ENCODE measurements at places on chromosomes 4 and X. TPM values are rescaled to one million over a fixed set of nuclear protein-coding genes. Genes with fewer than 3 reads are reported as not detected.

TLR1 gene
- 2.5 TPM for total RNA-seq

LNX1 gene
- 0.11 TPM for total RNA-seq

DAPP1 gene
- total RNA-seq: not detected

GABRA4 gene
- not detected for total RNA-seq

NAP1L3 gene
- 7.1 TPM for total RNA-seq

MOB1B gene
- total RNA-seq: 15.6 TPM

TLR3 gene
- 1.8 TPM for total RNA-seq

MEPE gene
- total RNA-seq: not detected

SORCS2 gene
- total RNA-seq: 1.5 TPM

ENPEP gene
- total RNA-seq: 0.12 TPM

BEX4 gene
- total RNA-seq: 26.4 TPM

IL1RAPL1 gene
- 11.5 TPM for total RNA-seq

FDCSP gene
- not detected for total RNA-seq

HMX1 gene
- not detected for total RNA-seq

SHISA3 gene
- total RNA-seq: 0.12 TPM

ARX gene
- not detected for total RNA-seq

TET2 gene
- 7.5 TPM for total RNA-seq

Measured in uterine smooth muscle cell (primary cell).